ENCODE measurements at places on chromosomes 7 and 10.

GRCh38 chr10:25059990-25060389, 43.6 kb downstream of the THNSL1 start:
- peak; percentile 67 for DNase-seq

GRCh38 chr7:23107781-23108180, 2.2 kb downstream of the KLHL7 start:
- DNase-seq, result no peak

GRCh38 chr10:19811540-19811939, 4.7 kb upstream of the PLXDC2 start:
- DNase-seq, result peak; percentile 27

DNA sequence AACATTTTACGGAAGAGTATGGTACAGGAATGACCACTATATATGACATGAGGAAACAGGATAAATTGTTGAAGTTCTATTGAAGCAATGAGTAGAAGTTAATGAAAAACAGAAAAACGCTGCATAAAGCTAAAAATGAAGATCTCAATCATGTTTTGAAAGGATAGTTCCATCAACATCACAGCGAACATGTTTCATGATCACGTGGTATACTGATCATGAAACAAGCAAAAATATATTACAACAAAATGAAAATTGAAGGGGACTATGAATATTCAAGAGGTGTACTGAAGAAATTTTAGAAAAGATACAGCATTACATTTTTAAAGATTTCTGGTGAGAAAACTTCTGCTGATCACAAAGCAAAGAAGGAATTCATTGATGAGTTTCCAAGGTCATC, 45.9 kb upstream of the TAC1 start:
- DNase-seq, result no peak

DNA sequence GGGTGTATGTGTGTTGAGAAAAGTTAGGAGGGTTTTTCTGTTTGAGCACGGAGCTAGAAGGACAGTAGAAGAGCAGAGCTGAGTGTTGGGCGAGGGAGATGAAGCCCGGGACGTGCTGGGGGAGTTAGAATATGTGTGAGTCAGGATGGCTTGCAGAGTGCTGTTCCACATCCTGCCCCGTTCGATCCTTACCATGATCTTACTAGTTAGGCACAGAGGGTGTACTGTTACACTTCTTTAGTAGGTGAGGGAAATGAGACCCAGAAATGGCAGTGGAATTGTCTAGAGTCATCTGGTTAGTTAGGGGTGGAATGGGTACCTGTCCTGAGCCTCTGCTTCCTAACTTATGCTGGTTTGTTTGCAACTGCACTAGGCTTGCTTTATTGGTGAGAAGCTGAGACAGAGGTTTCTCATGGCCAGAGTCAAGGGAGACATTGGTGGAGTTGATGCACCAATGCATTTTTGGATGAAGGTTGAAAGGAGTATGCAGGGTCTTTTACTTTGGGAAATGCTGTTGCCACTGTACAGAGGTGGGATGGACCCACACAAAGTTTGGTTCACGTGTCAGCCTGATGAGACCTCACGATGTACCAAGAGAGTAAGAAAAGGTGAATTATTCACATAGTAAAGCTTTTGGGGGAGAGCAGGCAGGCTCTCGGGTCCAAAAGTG, 42.4 kb downstream of the CCNY start:
- DNase-seq, result no peak

DNA sequence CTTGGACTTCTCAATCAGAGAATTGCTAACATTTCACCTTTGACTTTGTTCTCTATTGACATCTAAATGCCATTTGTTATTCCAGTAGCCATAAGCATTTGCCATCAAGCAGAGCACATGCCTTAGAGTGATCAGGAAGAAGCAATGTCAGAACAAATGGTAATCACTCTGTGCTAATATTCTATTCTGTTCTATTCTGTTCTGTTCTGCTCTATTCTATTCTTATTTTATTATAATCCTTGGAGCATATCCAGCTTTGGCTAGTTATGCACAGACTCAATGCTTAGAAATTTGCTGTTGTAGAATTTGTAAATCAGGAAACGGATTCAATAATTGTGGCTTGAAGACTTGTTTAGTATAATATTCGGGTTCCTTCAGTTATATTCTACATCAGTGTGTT, 175.4 kb downstream of the EXOC4 start:
- DNase-seq, result no peak

GRCh38 chr10:47184273-47184672, 115.7 kb upstream of the GDF10 start:
- DNase-seq, result no peak

GRCh38 chr10:97188261-97188711, 2.5 kb upstream of the SLIT1 start:
- DNase-seq, result no peak

DNA sequence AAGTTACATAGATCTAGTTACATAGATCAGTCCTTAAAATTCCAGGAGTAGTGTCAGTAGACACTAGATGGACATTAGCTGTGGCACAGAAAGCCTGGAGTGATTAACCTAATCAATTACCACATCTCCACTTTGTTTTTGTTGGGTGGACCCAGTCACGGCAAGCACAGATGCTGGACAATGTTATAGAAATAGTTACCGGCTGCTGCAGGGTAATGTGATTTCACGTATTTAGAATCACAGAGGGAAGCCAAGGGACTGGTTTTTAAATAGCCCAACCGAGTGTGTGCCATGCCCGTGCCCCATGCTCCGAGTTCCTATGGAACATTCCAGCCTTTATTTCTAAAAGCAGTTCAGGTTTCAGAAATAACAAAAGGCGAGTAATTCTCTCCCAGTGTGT, 2.8 kb downstream of the LGI1 start:
- no peak for DNase-seq

DNA sequence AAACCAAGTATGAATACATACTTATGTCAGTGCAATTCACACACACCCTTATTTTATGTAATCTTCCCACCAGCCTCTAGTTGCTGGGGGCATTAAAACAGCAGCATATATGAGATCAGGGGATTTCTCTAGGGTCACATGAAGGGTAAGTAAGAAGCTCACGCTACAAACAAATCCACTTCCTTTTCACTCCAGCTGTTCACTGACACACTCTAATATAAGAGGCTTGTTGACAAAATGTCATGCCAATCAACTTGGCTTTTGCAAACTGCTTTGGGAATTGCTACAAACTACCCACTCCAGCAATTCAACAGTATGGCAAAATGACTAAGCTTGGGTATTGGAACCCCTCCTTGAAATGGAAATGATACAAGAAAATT, 10.3 kb downstream of the FAM3C start:
- DNase-seq, result no peak

- no peak for DNase-seq
Measured at GRCh38 chr7:20945451-20945850, 158.8 kb upstream of the SP8 start.

DNA sequence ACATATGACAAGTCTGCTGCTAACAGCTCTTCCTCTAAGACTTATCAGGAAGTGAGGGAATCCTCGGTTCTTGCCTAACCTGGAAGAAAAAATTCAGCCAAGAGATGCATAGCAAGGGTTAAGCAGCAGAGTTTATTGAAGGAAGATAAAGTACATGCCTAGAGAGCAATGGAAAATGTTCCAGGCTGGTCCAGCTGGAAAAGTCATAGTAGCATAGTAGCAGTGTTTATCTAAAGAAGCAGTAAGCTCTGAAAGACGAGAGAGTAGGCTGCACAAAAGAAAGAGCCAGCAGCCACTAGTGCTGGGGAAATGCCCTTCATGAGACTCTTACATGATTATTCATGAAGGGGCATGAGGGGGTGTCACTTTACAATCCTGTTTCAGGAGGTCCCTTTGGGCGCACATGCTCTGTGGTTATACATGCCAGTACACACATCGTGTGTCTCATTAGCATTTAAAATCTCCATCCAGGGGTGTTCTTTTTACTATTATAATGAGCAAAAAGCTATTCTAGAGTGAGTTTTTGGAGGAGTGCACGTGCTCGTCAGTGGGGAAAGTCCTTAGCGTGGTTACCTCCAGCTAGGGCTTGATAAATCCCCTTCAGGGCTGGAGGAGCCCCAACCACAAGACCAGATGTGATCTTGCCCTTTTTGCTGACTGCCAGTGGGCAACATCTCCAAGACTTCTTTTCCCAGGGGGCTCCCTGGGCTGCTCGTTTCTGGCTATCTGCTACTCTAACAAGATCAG, 716.1 kb downstream of the PARD3 start:
- DNase-seq, result no peak

DNA sequence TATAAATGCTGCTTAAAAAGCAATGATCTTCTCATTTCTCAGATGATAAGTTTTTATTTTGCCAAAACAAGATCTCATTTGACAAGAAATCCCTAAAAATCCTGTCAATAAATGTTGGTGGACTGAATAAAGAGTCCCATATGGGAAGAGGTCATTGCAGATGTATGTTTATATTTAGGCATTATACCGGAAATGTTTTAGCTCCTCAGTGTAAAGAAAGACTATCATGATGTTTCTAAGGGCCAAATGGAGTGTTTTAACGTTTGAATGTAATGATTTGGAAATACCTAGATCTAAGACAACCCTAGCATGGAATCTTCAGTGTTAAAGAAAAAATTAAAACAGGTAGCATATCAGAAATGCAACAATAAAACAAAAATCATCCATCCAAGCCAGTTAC, 457.8 kb upstream of the NFE2L3 start:
- no peak for DNase-seq

- no peak for DNase-seq
Measured at GRCh38 chr7:24733414-24734060, 23.7 kb downstream of the GSDME start.

DNA sequence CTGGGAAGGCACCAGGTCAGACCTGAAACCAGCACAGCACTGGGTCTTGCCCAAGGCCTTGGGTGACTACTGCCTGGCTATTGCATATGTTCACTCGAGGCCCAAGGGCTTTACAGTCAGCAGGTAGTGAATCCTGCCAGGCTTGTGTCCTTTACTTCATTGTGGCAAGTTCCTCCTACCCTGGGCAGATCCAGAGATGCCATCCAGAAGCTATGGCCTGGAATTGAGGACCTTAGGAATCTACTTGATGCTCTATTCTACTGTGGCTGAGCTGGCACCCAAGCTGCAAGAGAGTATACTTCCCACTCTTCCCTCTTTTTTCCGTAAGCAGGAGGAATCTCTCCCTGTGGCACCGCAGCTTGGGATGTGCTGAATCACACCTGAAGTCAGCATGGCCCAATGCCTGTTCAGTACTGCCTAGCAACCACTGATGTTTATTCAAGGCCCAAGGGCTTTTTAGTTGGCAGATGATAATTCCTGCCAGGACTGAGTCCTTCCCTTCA, 246.7 kb upstream of the CTBP2 start:
- DNase-seq, result no peak

DNA sequence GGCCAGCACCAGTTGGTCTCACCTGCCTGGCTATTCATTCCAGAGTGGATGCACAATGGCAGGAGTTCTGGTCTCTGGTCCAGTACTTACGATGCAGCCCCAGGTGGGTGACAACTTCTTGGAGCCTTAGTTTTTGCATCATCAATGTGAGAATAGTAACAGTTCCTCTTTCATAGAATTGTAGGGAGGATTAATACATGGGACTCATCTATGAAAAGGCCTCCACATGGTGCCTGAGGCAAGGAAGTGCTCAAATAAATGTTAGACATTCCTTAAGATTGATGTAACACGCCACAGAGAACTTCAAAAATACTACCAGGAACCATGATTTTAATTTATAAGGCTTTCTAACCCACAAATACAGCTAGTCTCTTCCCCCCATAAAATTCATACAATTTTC, 120.1 kb upstream of the CHST15 start:
- no peak for DNase-seq

DNA sequence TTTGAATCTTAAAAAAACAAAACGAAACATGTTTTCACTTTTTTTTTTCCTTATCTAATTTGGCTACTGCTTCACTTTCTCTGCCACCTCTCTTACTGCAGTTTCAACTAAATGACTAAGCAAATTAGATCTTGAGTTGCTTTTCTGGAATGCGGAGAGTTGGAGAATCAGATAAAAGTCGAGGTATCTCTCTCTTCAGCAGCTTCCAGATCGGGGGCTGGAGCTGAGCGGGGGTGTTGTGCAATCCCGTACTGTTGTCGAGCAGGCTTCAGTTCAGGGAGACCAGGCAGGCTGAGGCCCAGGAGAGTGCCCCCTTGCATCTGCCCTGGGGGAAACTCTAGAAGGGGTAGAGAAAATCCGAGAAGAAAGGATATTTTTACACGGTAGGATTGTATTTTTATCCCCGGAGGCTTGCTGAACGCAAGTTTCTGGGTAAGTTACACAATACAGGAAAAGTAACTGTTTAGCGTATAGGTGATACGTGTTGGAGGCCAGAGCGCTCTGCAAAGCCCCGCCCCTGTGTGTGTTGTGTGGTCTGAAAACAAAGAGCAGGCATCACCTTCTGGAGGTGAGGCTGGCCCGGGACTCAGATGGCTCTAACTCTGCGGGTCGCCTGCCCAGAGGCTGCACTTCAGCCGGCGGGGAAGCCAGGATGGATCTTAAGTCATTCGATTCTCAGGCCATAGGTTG, 116.6 kb downstream of the KLF6 start:
- no peak for DNase-seq

GRCh38 chr10:25843551-25844170, 90.4 kb upstream of the MYO3A start:
- DNase-seq, result no peak

- no peak for DNase-seq
Measured at GRCh38 chr10:48802611-48803071, 118.0 kb downstream of the WDFY4 start.

GRCh38 chr7:41579961-41580935, 122.6 kb downstream of the INHBA start:
- peak; percentile 66 for DNase-seq

DNA sequence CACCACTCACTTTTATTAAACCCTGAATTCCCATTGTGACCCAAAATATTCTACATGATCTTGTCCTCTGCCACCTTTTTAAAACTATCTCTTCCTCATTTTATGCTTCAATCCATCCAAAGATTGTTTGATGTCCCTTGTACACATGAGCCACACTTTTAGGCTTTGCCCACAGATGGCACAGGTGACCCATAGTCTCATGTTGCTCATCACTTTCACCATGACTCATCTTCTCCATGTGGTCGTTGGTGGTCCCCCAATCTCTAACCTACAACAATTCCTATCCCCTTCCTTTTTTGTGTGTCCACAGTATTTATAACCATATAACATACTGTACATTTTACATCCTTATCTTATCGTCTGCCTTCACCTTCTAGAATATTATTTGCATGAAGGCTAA, 271.5 kb upstream of the ZWINT start:
- no peak for DNase-seq

DNA sequence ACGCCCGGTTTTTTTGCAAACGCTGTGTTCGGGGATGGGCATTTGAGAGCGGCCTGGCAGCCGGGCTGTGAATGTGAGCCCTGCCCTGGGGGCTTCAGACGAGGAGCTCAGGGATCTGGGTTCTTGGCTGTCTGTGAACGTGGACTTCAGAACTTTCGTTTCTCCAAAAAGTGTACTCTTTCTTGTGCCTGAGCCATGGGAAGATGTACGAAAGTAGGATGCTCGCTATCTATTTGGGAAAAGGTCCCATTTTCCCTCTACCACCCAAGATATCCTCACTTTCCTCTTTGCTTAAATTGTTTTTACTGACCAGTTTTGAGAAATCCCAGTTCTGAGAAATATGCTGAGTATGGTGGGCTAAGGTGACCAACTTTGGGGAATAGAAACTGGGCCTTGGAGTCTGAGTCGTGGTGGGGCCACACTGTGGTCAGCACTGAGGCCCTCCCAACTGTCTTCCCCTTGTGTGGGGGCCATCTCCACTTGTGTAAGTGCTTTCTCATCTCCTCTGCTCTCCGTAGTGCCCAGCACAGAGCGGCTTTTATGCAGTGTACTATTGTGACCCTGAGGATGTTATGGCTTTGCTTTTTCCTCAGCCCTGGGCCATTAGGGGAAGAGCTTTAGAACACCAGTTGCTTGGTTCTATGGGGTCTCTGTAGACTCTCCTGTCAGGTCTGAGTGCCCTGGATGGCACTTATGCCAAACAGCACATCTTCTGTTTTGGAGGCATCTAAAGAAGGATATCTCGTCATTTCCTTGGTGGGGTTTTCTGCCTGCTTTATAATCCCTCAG, 918 bp downstream of the DBNL start:
- no peak for DNase-seq
